CD14-positive monocyte (primary cell): ENCODE measurements at places on chromosomes 1 and 21.

DNA sequence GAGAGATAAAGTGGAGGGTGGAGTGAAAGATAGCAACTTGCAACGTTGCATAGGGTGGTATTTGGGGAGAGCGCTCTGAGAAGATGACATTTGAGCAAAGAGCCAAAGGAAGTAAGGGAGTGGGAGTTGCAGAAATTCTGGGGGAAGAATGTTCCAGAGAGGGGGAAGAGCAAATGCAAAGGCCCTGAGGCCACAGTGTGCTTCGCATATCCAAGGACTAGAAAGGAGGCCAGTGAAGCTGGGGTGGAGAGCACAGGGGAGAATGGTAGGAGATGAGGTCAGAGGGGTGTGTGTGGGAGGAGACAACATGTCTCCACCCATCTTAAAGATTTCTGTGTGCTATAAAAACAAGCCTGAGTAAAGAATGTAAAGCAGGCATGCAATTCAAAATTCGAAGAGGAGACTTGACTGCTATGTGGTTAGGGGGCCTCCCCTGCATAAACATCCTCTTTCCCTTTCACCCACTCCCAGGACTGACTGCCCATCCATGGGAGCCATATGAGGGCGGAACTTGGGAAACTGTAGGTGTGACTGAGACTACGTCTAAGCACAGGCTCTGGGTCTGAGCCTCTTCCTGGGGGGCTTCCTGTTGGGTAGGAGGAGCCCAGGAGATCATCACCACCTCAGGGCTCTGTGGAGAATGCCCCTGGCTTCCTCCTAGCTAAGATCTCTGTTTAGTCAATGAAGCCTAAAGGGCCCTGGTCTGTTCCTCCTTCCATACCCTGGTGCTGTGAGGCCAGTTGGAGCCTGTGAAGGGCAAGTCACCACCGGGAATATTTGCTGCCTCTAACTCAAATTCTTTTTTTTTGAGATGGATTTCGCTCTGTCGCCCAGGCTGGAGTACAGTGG lies 2.9 kb upstream of the CLIC4 start:
- H3K4me3 ChIP-seq = no peak overlapping the region
- no peak for DNase-seq
- H3K27me3 ChIP-seq = no peaks in the 10 kb centered on the region
- peaks cover 21% of the 10 kb centered on the region for H3K4me1 ChIP-seq

DNA sequence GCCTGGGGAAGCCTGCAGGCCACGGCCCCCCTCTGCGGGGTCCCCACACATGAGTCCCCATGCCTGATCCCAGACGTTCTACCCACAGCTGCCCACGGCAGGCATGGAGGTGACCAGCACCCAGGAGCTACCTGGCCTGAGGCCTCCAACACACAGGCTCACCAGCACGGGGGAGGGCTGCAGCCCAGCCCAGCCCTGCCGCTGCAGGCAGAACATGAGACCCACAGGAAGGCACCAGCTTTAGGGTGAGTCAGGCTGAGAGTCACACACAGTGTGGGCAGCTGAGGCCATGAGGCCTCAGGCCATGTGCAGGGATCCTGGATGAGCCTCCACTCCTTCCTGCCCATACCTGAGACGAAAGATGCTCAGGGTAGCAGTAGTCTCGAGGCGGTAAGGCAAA lies 121.1 kb downstream of the PSMG1 start:
- no peak for DNase-seq
- H3K4me1 ChIP-seq = no peaks in the 10 kb centered on the region
- H3K36me3 ChIP-seq = no peaks in the 10 kb centered on the region
- H3K27me3 ChIP-seq = no peaks in the 10 kb centered on the region

DNA sequence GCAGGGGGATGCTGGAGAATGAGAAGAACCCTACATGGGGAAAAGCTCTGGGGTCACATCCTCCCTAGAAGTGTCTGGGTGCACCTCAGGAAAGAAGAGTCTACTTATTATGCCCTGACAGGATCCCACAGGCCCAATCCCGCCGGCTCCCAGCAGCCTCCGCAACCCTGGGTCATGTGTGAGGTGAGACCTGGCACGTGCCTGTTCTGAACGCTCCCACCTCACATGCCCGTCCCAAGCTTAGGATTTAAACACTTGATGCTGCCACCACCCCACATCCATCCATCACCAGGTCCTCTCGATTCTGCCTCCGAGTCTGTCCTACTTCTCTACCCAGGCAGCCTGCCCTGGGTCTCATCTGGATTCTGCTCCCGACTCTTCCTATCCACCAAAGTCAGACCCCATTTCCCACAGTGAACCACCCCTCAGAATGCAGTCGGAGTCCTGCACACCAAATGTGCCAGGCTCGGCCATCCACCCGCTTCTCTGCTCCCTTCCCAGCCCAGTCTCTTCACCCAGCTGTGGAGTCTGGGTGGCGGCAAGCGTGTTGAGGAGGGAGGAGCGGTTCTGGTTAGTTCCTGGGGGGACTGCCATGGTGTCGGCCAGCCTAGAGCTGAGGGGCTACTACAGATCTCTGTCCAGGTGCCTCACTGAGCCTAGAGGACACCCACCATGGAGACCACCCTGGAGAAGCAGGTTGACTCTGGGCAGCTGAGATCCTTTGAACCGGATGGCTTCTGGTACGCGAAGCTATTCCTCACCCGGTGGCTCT lies 23.9 kb downstream of the SLC2A1 start:
- no peak overlapping the region for H3K4me3 ChIP-seq
- H3K27ac ChIP-seq = peak overlapping the region; percentile 50
- DNase-seq = no peak

- H3K27me3 ChIP-seq = no peaks in the 10 kb centered on the region
- DNase-seq = no peak
- no peak overlapping the region for H3K27ac ChIP-seq
- peaks cover 44% of the 10 kb centered on the region for H3K4me1 ChIP-seq
Measured at GRCh38 chr1:162236201-162236600, 140.5 kb downstream of the SPATA46 start.

GRCh38 chr1:65758128-65758527 lies 34.6 kb upstream of the PDE4B start:
- no peaks in the 10 kb centered on the region for H3K36me3 ChIP-seq
- no peak for DNase-seq
- H3K4me3 ChIP-seq = no peak overlapping the region
- H3K4me1 ChIP-seq = no peaks in the 10 kb centered on the region

DNA sequence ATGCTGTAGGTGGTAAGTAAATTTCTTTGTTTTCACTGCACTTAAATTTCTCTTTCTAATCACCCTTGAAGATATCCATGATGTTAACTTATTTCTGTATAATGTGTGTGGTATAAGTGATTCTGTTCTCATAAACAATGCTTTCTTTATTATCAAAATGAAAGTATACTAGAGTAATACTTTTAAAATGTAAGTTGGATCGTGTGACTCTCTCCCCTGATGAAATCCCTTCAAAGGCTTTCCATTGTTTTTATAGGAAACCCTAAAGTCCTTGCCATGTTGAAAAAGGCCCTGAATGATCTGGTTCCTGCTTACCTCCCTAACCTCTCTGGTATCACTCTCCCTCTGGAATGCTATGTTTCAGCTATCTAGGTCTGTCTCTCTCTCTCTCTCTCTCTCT lies 191.1 kb upstream of the LHX8 start:
- H3K36me3 ChIP-seq = no peaks in the 10 kb centered on the region
- no peak overlapping the region for H3K27ac ChIP-seq
- H3K27me3 ChIP-seq = no peaks in the 10 kb centered on the region

DNA sequence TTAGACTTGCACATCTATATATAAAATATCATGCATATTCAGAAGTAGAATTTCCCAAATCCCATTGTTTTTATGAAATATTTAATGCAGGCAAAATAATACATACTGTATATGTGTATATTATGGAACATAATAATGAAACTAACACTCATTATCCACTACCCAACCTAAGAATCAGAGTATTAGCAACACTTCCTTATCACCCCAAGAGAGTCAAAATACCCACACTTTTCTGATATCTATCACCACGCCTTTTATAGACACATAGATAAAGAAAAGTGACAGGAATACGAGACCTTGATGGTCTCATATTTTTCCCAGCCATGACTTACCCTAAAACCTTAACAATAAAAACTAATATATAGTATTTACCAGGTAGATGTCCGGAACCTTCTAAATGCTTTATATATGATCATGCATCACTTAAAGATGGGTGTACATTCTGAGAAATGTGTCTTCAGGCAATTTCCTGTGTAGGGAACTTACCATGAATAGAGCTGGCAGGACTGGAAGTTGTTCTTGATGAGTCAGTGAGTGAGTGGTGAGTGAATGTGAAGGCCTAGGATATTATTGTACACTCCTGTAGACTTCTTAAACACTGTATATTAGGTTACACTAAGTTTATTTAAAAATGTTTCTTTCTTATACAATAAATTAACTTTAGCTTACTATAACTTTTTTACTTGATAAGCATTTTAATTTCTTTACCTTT lies 45.5 kb downstream of the TNFSF4 start:
- no peaks in the 10 kb centered on the region for H3K27me3 ChIP-seq
- no peak overlapping the region for H3K4me3 ChIP-seq
- H3K36me3 ChIP-seq = no peaks in the 10 kb centered on the region
- no peaks in the 10 kb centered on the region for H3K4me1 ChIP-seq
- DNase-seq = no peak
- no peak overlapping the region for H3K27ac ChIP-seq

DNA sequence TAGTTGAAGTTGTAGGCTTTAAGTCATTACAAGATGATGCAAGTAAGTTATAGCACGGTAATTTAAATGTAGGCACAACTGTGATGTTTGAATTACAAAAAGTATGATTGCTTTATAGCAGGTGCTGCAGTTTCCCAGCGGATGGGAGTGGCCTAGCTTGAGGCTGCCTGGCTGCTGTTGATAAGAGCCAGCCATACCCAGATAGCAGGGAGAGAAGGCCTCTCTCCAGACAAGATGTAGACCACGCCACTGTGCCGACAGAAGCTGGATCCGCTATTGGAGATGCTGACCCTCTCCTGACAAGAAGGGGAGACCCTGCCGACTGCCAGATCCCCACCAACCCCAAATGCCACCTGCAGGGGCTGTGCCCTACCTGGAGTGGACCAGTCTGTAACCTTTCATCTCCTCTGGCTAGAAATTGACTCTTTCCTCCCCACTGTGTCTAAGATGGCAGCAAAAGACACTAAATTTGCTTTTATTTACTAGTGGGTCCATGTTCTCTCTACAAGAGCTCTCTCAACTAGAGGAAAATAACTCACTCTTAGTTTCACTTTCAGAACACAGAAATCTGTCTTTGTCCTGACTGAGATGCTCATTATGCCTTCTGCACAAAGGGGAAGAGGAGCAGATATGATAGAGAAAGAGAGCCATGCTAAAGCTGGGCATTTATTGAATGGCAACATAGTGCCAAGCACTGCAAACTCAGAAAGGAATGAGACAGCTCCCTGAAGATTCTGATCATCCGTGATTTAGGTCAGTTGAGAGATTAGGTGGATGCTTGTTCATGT lies 127.9 kb downstream of the URB2 start:
- H3K27ac ChIP-seq = no peak overlapping the region
- no peaks in the 10 kb centered on the region for H3K4me1 ChIP-seq
- H3K36me3 ChIP-seq = no peaks in the 10 kb centered on the region
- DNase-seq = no peak
- no peaks in the 10 kb centered on the region for H3K27me3 ChIP-seq
